SJCRH30 (cell line): ENCODE measurements at places on chromosomes 7 and 10. TPM values are rescaled to one million over a fixed set of nuclear protein-coding genes. Genes with fewer than 3 reads are reported as not detected.

- DNase-seq, result no peak
Observed at GRCh38 chr10:114180937-114181336, 1.8 kb downstream of the TDRD1 start.

DNA sequence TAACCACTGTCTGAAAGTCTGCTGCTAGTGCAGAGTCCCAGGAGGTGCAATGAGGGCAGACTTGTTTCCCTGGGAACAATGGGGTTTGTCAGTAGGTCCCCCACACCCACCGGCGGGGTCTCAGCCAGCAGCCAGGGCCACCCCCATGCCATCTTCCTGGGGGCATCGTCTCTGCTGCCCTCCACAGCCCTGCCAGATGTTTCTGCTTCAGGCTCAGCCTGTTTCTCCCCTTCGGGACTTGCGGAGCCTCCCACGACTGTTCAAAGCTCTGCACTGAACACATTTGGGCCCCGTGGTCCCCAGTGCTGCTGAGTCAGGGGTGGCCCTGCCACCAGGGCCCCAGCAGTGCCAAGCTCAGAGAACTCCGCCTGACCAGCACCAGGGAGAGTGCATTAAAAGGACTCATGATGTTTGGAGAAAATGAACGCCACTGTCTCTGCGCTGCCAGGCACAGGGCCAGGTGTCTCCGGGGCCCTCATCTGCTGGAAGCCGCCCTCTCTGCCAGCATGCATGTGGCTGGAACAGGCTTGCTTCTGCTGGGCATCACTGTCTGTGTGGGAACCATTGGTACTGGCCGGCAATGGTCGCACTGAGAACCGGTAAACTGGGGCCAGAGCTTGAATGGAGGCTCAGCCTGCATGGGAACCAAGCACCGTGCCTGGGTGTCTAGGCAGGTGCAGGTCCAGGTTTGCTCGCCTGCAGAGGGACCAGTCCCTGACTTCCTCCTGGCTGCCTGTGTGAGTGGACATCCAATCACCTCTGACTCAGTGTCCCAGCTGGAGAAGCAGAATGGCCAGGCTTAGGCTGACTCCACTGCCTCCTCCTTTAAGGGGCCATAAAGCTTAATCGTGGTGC lies 345.1 kb downstream of the GLRX3 start:
- DNase-seq, result no peak

- no peak for DNase-seq
Observed at GRCh38 chr10:95499482-95499989, 61.6 kb downstream of the SORBS1 start.

Gene OGDHL
- 2.4 and 2.8 TPM in 2 replicates for total RNA-seq

Gene GPR15LG
- total RNA-seq, result not detected in 2 replicates

DNA sequence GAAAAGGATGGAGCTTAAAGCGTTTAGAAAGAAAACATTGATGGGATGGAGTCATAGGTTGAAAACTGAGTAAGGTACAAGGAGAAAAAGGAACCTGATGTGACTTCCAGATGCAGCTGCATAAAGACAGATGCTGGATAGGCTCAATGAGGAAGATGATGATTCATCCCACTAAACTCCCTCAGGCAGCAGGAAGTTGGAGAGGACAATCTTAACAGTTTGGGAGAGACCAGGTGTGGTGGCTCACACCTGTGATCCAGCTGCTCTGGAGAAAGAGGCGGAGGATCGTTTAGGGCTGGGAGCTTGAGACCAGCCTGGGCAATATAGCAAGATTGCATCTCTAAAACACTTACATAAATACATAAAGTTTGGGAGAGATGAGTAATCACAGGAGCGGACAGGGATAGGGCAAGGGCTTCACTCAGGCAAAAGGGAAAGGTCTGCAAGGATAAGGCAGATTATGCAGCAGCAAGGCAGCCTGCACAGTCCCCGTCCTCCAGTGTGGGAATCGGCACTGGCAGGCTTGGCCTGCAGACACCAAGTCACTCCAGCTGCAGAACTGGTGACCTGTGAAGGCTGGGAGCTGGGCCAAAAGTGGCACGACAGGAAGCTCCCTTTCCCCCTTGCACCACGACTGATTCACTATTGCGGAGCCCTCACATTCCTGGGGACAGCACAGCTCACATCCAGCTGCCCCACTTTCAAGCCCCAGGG lies 438.5 kb downstream of the GRID1 start:
- no peak for DNase-seq

- DNase-seq, result peak; percentile 37
Observed at GRCh38 chr7:49644396-49645166, 128.9 kb upstream of the VWC2 start.

- DNase-seq, result no peak
Observed at GRCh38 chr7:101739775-101740398, 77.5 kb upstream of the CUX1 start.

Gene C10orf105
- total RNA-seq, result not detected in 2 replicates

GRCh38 chr10:119525116-119525515 lies 17.4 kb downstream of the RGS10 start:
- DNase-seq, result no peak

DNA sequence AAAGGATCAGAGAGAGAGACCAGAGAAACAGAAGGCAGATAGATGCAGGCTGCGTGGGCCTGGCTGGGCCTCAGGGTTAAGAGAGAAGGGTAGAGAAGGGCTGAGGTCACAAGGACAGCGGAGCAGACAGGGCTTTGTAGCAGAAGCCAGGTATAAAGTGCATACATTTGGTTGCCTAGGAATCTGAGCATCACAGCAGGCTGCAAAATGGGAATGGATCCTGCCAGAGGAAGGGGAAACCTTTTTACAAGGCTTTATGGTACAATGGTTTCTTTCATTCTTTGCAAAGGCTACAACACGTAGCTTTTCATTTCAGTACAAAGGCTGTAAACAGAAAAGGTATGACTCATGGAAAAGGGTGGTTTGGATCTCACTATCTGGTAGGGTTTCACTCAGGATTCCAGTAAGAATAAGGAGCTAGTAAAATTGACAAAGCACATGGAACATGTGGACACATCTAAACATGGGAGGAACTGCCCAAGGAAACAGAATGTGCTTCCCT lies 275.1 kb downstream of the DOCK4 start:
- no peak for DNase-seq

- no peak for DNase-seq
Observed at GRCh38 chr7:156764766-156765165, 124.2 kb downstream of the RNF32 start.

- DNase-seq, result no peak
Observed at GRCh38 chr7:81267508-81267907, 348.7 kb upstream of the SEMA3C start.

- DNase-seq, result peak; percentile 84
Observed at GRCh38 chr7:151251689-151252560, 3.4 kb upstream of the SMARCD3 start.

Gene H2BK1
- total RNA-seq, result not detected in 2 replicates

DNA sequence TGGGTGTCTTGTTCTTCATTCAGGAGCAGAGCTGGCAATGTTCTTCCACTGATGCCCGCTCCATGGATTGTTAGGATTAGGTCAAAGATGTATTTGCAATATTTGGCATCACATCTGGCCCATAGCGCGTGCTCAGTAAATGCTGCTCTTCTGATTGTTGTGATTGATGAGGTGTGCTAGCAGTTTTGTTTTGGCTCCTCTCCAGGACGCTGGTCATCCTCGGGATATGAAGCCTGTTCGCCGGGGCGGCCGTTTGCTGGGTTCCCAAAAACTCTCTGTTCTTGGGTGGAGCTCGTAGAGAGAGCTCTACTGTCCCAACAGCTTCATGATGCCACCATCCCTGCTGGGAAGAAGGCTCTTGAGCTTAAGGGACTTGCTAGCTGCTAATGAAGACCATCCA lies 96.9 kb downstream of the XRCC2 start:
- no peak for DNase-seq

DNA sequence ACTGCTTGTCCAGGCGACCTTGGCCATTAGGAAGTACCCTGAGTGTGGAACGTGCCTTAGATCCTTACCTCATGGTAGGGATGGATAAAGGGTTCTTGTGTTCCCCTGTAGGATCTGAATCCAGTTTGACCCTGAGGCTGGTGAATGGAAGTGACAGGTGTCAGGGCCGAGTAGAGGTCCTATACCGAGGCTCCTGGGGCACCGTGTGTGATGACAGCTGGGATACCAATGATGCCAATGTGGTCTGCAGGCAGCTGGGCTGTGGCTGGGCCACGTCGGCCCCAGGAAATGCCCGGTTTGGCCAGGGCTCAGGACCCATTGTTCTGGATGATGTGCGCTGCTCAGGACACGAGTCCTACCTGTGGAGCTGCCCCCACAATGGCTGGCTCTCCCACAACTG lies 31.6 kb downstream of the DMBT1 start:
- peak; percentile 34 for DNase-seq

DNA sequence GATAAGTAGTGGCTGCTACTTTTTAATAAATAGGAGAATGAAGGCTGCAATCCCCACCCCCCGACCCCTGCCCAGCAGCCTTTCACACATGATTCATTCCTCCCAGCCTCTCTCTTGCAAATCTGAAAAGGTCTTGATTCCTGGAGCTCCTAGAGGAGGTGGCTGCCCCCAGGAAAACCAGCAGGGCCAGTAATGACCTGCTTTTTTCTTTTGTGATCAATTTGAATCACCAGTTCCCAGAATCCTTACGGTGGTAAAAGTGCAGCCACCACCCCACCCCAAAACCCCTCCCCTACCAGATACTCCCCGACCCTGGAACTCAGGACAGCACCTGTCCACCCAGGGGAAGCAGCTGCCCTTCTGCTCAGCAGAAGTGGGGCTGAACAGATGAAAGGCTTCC lies 108.9 kb downstream of the C10orf105 start:
- DNase-seq, result no peak
